ENCODE measurements at places on chromosomes 4 and X.

DNA sequence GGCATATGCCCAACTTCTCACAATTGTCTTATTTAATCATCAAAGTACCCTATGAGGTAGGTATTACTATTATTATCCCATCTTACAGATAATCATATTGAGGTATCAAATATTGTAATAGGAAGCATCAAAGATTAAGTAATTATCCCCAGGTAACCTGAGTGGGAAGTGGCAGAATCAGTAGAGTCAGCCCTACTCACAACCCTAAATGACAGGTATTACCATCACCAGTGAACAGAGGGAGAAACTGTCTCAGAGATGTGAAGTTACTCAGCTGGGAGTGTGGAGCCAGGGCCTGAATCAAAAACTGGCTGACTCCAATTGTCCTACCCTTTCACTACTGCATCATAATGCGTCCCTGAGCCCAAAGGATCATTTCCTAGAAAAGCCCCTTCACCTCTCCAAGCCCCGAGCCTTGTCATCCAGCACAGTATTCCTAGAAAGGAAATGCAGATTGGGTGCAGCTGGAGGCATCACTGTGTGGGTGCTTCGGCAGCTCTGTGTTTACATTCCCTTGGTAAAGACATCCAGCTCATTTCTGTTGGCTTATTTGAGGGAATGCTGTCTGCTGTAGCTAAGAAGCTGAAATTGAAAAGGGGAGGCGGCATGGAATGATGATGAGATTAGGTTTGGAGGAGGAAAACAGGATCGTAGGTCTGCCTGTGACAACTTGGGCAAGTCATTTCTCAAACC is 72.8 kb downstream of the DHX15 start:
- no peak for DNase-seq

DNA sequence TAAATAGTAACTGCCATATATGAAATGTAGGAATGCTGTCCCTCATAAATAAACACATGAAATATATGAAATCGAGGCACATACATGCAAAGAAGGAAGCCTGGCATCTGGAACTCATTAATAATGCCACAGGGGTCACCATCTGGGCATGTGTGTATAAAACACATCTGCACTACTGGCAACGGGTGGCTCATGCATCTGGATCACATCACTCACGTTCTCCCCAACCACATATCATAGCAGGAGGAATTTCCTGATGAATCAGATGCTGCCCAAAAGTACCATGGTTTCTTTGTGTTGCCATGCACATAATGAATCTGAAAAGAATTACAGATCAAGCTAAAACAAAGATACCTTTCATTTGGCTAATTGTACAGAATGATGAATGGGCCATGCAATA is 28.6 kb downstream of the RNF175 start:
- no peak for DNase-seq

DNA sequence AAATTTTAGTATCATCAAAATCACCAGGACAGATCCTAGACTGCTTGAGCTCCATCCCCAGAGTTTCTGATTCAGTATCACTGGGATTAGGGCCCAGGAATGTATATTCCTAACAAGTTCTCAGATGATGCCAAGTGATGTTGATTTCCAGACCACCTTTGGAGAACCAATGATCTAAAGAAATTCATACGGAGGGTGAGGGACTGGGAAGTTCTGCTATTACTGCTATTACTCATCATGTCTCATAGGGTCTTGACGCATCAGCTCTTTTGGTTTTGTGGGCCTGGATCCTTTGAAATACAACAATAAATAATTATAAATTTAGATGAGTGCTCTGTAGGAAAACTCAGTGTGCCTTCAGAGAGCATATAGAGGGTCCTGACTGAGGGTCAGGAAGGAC is 59.8 kb upstream of the LGI2 start:
- DNase-seq: no peak

DNA sequence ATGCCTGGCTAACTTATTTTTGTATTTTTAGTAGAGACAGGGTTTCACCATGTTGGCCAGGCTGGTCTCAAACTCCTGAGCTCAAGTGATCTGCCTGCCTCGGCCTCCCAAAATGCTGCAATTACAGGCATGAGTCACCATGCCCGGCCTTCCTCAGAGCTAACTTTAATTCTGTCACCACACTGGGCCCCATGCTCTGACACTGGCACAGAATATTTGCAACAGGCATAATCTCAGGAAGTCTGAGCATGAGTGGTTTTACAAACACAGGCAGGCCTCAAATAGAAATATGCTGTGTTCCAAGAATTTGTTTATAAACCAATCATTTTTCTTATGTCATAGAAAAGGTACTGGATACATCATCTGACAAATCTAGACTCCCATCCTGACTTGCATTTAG is 32.7 kb upstream of the FAM9C start:
- DNase-seq: no peak

GRCh38 chr4:144597171-144597570 is 48.8 kb upstream of the HHIP start:
- DNase-seq: no peak

Measured in stimulated activated CD8-positive, alpha-beta memory T cell treated with anti-CD3 and anti-CD28 coated beads, Interleukin-4, amount 100 ng/mL, for 1 hour (primary cell).